ENCODE measurements at places on chromosomes 1 and 21.
A peak's percentile ranks its signal among the peaks of the same experiment; 100 is the strongest.

- DNase-seq, result no peak
These were observed 50.2 kb downstream of the ZZZ3 start for GRCh38 chr1:77632216-77632615.

DNA sequence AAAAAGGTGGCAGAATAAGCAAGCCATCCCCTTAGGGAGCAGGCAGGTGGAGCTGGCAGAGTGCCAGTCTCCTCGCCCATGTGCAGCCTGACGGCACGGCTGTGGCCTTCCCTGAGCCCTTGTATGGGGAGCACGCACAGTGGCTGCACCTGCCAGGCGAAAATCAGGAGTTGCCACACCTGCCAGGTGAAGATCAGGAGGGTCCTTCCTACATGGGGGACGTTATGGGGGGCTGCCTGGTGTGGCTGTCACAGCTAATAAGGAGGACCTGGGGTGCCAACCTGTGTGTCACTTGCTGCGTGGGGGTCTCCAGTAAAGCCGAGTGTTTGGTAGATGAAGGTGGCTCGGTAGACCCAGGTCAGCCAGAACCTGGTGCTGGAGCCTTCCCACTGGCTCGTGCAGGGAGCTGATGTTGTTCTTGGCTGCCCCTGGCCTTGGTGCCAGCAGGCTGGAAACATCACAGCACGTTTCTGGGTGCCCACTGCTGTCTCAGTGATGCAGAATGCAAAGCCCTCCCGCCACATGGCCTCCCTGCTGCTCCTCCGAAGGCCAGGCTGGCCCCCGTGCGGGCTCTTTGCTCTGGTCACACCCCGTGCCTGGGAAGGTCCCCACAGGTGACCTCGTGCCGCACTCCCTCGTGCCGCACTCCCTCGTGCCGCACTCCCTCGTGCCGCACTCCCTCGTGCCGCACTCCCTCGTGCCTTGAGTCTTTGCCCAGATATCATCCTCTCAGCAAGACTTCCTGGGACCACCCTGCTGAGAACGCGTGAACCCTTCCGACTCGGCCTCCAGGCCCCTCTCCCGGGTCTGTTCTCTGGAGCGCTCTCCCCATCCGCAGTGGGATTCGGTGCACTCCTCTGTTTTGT is 55.4 kb downstream of the SLC37A1 start:
- no peak for DNase-seq

GRCh38 chr1:172254521-172255222 is 165.8 kb upstream of the C1orf105 start:
- DNase-seq, result no peak

- no peak for DNase-seq
These were observed 21.9 kb downstream of the LGALS8 start for GRCh38 chr1:236545621-236546169.

DNA sequence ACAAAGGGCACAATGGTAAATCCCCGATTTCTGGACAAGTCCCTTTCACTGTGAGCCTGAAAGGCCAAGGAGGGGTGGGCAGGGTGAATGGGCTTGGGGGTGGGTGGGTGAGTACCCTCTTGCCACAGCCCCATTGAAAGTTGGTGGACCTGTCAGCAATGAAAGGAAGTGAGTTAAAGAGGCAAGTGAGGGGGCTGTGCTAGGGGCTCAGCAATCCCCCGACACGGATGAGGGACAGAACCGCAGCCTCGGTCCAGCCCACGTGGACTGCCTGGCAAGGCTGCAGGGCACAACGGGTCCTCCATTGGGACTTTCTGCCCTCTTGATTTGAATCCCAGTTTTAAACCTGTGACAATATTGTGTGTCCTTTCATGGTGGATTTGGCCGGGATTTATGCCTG is 255.3 kb downstream of the FOXD2 start:
- DNase-seq, result no peak

DNA sequence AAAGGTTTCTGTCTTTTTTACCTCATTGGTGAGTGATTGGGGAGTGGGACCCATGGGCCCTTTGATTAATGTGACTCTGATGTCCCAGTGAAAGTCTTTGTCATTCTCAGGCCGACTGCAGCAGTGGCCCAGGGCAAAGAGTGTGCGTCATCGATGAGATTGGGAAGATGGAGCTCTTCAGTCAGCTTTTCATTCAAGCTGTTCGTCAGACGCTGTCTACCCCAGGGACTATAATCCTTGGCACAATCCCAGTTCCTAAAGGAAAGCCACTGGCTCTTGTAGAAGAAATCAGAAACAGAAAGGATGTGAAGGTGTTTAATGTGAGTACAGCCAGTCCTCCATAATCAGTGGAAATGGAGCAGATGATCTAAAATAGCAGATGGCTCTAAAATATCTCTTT is 19.4 kb downstream of the NTPCR start:
- no peak for DNase-seq

GRCh38 chr1:114075105-114075504 is 78.6 kb downstream of the SYT6 start:
- no peak for DNase-seq

DNA sequence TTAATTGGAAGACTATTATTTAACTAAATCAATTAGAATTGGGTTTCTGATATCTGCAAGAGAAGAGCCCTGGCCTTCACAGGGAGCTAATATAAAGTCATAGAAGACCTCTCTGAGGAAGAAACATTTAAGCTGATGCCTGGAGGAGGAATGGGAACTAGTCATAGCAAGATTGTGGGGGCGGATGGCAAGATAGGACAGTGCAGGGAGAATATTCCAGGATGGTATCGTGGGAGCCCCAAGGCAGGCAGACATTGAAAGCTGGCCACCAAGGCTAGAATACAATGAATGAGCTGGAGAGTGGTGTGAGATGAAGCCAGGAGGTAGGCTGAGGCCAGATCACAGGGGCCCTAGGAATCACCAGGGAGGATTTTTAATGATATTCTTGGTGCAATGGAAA is 20.8 kb upstream of the MYSM1 start:
- DNase-seq, result no peak

DNA sequence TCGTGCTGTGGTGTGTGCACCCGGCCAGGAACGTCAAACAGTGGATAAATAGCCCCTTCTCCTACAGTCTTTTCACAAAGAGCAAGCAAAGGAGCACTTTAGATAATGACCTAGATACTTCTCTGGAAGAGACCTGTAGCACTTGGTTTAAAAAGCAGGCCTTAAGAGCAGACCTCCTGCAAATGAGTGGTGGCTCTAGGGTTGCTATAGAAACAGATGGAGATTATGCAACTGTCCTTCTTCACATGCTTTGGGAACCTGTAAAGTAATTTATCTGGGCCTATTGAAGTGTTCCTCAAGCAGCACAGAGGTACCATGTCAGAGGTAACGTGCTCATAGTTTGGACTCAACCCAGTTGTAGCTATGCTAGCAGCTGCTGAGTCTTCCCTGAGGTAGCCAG is 208.2 kb upstream of the KIAA0040 start:
- no peak for DNase-seq

DNA sequence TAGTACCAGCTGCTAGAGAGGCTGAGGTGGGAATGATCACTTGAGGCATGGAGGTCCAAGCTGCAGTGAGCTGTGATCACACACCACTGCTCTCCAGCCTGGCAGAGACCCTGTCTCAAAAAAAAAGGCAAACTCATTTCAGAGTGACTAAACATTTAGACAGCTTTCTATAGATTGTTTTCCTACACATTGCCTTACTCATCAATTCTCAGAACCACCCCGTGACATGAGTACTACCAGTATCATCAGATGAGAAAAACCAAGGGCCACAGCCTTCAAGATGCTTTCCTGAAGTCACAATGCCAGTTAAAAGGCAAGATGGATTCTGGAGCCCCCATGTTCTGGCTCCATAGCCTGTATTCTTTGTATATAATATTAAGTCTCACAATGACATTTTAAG is 22.4 kb upstream of the SMPDL3B start:
- DNase-seq, result no peak

- DNase-seq, result peak; percentile 3
These were observed 53.7 kb downstream of the KCNJ6 start for GRCh38 chr21:37862536-37862935.

GRCh38 chr1:203300441-203301330 is 4.6 kb upstream of the BTG2 start:
- no peak for DNase-seq

DNA sequence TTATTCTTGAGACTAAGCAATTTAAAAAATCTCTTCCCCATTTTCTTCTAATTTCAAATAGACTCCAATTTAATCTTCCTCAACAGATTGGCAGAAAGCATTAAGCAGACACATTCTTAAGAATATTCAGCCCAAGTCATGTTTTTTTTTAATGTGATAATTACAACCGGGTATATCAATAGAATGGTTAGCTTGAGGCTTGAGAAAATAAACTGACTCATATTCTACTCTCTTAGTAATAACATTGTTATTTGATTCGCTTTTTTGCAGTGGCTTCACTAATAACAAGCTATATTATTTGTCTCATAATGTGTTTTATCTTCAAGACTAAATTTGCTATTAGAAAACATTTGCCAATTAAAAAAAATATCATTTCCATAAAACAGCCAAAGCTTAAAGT is 488.6 kb upstream of the RGS18 start:
- DNase-seq, result no peak

DNA sequence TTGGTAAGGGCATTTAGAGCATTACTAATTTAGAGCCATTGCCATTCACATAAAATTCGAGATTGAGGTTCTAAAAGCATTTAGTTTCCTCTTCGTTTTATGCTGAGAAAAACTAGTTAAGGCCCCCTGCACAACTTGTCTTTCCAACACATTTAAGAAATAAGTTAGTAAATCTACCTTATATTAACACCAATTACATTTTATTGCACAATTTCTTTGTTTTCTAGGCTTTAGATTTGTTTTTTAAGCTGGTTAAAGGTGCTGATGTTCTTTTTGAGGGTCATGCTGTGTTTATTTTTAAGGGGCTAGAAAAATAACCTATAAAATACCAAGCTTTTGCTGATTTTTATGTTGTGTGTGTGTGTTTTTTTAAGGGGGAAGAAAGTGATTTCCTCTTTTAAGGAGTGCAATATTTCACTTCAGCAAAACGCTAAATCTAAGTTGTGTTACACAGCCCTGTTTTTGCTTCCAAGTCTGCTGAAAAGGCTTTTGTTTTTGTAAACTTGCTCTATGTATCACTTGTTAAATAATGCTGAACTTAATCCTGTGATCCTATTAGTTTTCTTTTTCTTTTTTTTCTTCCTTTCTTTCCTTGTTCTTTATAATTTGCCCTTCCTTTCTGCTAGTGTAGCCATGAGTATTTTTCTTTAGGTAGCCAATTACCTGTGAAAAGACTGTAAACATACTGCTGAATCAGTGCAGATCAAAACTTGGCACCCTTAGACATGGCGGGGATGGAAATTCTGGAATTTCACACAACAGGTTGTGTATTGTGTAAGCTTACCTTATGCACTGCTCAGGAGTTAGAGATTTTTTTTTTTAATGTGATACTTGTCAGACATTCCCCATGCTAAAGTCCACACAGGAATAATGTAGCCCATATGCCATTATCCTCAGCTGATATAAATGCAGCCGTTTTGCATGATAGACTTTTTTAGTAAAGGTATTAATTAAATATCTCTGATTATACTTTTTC is 1.5 kb downstream of the CEPT1 start:
- DNase-seq, result no peak

GRCh38 chr1:31689379-31689778 is 14.4 kb downstream of the COL16A1 start:
- DNase-seq, result no peak

- no peak for DNase-seq
These were observed 432.2 kb downstream of the PCP4 start for GRCh38 chr21:40299451-40299850.

DNA sequence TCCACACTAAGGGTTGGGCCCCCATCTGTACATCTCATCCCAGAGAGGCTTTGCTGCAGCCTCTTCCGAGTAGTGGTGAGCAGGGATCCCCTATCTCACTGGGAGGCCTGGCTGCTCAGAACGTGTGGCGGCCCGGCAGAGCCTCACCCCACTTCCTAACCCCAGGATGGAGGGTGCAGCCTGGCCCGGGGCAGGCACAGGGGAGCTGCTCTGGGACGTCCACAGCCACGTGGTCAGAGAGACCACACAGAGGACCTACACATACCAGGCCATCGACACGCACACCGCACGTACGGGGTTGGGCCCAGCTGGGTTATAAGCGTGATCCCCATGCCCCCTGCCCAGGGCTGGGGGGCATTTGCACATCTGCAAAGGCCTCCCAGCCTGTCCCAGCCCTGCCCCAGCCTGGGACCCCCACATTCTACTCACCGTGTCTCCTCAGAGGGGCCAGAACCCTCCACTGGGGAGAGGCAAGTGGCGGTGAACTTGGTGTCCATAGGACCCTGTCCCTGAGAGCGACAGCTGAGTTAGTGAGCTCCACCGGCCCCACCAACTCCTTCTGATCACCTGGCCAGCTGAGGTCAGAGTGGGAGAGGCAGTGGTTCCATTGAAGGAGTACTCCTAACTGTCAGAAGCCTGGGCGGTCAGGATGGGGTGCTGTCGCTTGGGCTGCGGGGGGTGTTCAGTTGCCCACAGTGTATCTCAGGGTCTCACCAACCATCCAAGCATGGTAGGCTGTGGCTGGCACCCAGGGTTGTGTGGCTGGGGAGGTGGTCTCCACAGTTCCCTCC is 41.2 kb downstream of the TRIM11 start:
- DNase-seq, result no peak

- no peak for DNase-seq
These were observed 75.5 kb downstream of the PRDM2 start for GRCh38 chr1:13775459-13775858.

GRCh38 chr1:229023651-229024300 is 247.1 kb upstream of the RAB4A start:
- DNase-seq, result peak; percentile 12

- DNase-seq, result no peak
These were observed 26.8 kb downstream of the CBR1 start for GRCh38 chr21:36096398-36097290.

GRCh38 chr1:147091801-147092200 is 80.5 kb downstream of the PRKAB2 start:
- no peak for DNase-seq

DNA sequence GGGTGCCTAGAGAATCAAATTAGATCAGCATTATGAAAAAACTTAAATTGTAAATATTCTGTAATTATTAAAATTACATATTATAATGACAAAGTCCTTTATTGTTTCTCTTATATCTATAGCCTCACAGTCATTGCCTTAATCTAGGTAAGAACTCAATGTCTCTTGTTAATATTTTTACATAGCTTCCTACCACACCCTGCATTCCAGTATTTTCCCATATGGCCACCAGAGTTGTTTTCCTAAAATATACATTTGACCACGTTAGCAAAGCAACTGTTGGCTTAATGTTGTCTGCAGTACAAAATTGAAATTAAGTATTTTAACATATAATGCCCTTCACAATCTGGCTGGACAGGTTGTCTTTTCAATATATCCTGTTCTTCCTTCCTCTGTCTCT is 230.3 kb downstream of the DNAH14 start:
- no peak for DNase-seq

- DNase-seq, result no peak
These were observed 61.4 kb upstream of the FMN2 start for GRCh38 chr1:240030236-240030635.

Measured in CD4-positive, alpha-beta T cell treated with Interferon gamma for 1 hour (primary cell).